Fibroblast of skin of right quadriceps (primary cell): ENCODE measurements at places on chromosomes 3 and 15.

DNA sequence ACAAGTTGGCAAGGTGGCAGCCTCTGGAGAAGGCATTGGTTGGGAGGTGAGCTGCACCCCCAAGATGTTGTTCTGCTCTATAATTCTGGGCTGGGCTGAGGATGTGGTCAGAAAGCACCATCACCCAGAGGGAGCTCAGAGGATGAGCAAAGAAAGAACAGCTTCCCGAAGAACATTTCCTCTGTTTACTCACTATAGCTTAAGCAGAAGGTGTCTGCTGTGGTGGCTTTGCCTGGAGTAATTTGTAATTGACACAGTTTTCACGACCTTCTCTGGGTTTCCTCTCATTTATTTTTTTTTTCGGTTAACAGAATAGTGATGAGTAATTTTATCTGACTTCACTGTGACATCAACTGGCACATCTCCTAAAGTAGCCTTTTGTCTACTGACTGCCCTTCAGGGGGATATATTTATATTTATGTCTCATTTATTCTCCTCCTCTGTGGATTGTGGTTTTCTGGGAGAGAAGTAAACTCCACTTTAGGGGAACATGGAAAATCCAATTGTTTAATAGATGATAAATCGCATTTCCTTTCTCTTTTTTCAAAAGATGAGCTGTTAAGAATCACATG, 49.5 kb upstream of the ABHD17C start:
- peak; percentile 12 for DNase-seq

- DNase-seq = peak; percentile 54
Measured at GRCh38 chr3:23667536-23668429, 138.0 kb upstream of the UBE2E1 start.

DNA sequence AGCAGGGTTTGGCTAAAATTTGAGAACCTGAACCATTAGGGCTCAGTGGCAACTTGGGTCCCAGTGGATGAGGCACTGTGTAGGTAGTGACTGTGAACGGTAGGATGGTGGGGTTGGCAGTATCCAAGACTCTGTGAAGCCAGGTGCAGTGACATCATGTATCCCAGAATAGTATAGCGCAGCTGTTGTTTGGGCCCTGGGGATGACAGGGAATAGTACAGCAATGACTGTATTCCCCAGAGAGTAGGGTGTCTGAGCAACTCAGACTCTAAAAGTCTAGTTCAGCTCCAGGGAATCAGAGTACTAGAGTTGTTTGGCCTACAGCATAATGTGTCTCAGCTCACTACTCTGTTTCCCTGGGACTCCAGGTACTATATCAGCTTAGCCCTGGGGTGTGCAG, 20.7 kb upstream of the PPP2R3A start:
- DNase-seq = peak; percentile 20

GRCh38 chr3:190265796-190266195, 56.5 kb downstream of the CLDN1 start:
- peak; percentile 52 for DNase-seq

- no peak for DNase-seq
Measured at GRCh38 chr3:46884929-46885328, 7.4 kb downstream of the PTH1R start.

DNA sequence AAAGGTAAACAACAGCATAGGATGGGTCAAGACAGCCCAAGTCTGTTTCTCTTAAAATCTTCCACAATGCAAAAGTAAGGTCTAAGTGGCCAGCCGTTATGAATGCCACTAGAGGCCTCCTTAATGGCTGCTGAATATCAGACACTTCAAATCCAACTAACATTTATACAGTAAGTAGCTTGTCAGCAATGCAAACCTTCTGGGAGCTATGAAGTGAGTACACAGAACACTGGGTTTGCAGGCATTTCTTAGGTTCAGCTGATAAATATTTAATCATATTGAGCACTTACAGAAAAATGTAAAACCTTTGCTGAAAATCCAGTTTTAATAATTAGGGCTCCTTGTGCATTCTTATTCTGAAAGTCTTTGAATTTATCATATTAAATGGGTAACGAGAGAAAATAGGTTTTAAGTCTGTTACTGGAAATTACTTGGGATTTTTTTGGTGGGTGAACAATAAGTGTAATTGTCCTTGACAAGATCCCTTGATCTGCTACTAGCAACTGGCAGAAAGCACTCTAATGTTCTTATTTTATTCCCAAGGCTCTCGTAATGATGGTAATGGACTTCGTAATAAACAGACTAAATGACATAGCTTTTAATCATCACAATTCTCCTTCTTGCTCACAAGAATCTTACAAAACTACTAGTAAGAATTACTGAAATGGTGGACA, 141.7 kb upstream of the GPR149 start:
- no peak for DNase-seq

DNA sequence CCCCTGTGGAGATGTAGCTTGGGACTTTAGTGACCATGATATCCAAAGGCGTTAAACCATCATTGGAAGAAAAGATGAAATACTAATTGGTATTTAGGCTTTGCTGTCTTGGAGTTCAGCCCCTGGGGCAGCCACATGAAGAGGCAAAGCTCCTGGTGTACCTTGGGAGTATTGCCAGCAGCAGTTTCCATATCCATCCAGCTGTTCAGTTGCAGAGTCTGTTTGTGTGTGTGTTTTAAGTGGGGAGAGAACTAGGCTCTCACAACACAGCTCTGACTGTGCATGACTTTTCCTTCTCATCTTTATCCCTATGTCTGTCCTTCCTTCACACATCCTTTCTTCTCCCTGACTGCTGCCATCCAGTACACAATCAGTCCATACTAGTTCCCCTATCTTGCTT, 98.9 kb downstream of the CDIN1 start:
- no peak for DNase-seq

GRCh38 chr3:71168880-71169411, 414.6 kb downstream of the FOXP1 start:
- DNase-seq = no peak

GRCh38 chr3:133591271-133591742, 17.8 kb downstream of the CDV3 start:
- peak; percentile 68 for DNase-seq

- DNase-seq = peak; percentile 44
Measured at GRCh38 chr3:73480187-73480672, 144.5 kb downstream of the PDZRN3 start.

GRCh38 chr3:151460774-151461450, at the start of gene IGSF10:
Gene IGSF10, minus strand, starts transcription at chr3:151461061. Its CDS starts 2,352 bp downstream, at chr3:151458709.
- DNase-seq = no peak

GRCh38 chr15:77542491-77543001, 90.2 kb downstream of the LINGO1 start:
- DNase-seq = peak; percentile 64

DNA sequence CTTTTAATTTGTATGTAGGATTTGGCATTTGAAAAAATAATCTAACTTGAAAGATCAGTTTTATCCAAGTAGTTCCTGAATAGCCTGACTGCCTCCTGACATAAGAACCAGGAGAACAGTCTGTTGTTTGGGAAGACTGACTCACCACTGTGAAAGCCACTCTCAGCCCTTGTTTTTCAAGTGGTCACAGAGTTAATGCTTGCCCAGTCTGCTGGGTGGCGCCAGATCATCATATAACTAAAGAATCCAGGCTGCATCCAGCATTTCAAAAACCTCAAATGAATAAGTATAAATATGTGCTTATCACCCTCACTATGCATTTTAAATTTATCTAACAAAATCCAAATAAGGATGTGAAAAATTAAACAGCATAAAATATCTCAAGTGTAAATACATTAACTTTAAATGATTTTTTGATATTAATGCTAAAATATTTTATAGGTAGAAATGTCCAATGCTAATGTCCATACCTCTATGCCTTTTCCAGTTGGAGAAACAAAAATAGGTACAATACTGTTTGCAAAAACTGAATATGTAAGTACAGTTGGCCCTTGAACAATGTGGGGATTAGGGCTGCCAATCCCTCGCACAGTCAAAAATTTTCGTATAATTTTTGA, 26.9 kb upstream of the ZBBX start:
- peak; percentile 42 for DNase-seq

DNA sequence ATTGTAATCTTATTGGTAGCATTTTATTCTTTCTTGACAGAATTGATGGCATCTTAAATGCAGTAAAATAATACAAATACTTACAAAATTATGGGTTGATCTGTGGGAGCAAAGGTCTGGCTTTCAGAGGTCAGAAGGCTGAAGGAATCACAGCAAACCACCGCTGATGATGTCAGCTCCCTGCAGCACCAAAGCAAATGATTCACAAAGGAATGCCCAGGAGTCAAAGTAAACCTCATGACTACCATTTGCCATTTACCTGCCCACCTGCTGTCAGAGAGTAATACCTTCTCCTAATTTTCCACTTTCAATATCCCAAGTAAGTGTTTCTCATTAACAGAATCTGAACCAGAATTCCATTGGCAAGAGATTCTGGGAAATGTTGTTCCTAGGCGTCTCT, 46.1 kb downstream of the CPA3 start:
- no peak for DNase-seq

DNA sequence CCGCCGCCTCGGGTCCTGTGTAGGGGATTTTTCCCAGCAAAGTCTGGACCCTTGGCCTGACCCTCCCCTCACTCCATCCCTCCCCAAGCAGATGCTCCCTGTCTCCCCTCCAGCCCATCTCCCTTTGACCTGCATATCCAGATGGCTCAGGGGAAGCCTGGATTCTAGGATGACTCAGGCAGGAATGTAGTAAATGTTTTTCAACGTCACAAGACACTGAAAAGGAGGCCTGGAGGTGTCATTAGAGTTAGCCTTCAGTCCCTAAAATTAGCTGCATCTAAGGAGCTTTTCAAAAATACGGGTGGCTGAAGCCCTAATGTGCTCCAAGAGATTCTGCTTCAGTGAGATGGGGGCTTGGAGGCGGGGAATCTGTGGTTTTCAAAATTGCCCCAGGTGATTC, 7.2 kb downstream of the ACAN start:
- DNase-seq = peak; percentile 62

- no peak for DNase-seq
Measured at GRCh38 chr3:141594357-141594756, 107.5 kb downstream of the RASA2 start.
